Stimulated activated naive CD4-positive, alpha-beta T cell (primary cell): ENCODE measurements at places on chromosomes 4 and X.

- no peak for DNase-seq
Observed at GRCh38 chrX:100995469-100995868, 26.0 kb downstream of the ARL13A start.

GRCh38 chrX:29090811-29091210 lies 503.6 kb downstream of the IL1RAPL1 start:
- DNase-seq, result no peak

GRCh38 chr4:24557026-24558025 lies 27.0 kb downstream of the DHX15 start:
- peak; percentile 6 for DNase-seq

- DNase-seq, result no peak
Observed at GRCh38 chr4:32148111-32148666, 1428.0 kb downstream of the PCDH7 start.

- no peak for DNase-seq
Observed at GRCh38 chr4:1808851-1809753, 16.0 kb downstream of the FGFR3 start.

DNA sequence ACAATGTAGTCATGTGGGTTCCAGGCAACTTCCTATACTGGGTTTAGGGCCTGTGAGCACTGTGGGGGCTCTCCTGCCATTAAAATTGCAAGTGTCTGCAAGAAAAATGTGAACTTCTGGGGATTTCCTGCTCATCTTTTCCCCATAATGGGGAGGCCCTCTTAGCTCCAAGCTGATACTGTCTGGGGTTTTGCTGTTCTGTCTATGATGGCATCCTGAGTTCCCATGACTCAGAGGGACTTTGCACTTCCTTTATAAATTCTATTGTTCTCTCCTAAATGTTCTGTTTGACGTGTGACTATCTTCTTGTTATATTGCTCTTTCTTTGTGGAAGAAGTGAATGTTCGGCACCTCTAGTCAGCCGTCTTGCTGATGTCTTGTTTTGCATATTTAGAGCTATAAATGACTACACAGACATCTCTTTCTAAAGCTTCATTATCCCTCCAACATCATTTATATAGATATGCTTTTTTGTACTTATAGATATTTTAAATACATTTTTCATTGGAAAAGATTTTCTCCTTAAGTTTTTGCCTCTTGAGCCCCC lies 465.8 kb downstream of the NAF1 start:
- no peak for DNase-seq

- no peak for DNase-seq
Observed at GRCh38 chr4:172050911-172051310, 237.7 kb downstream of the GALNTL6 start.

GRCh38 chr4:52914051-52914605 lies 52.0 kb downstream of the RASL11B start:
- DNase-seq, result no peak

DNA sequence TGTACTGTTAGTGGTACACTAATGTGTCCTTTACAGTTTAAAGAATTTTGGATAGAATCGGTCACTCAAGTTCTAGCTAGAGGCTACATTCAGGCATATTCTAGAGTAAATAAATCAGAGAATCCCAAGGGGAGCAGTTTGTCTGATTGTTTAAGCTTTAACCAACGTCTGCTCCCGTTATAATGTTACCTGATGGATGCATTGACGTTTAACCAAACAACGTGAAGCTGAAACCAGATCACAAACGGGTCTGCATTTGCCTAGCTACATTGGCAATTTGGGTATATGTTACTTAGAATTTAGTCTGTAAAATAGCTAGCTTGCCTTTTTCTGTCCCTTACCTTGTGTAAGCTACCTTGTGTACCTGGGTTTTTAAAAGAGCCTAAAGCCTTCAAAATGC lies 1.6 kb downstream of the PI4K2B start:
- no peak for DNase-seq

DNA sequence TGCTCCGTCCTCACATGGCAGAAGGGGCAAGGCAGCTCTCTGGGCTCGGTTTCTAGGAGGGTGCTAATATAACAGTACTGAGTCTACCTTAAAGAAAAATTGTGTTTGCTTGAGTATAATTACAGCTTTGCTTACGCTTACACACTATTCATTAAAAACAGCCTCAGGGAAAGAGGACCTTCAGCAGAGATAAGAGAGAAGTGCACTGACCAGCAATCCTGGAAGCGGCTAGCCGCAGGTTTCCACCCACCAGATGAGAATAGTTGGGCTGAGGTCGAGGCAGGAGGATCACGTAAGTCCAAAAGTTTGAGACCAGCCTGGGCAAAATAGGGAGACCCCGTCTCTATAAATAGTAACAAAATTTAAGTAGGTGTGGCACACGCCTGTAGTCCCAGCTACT lies 15.2 kb upstream of the MRFAP1 start:
- no peak for DNase-seq

DNA sequence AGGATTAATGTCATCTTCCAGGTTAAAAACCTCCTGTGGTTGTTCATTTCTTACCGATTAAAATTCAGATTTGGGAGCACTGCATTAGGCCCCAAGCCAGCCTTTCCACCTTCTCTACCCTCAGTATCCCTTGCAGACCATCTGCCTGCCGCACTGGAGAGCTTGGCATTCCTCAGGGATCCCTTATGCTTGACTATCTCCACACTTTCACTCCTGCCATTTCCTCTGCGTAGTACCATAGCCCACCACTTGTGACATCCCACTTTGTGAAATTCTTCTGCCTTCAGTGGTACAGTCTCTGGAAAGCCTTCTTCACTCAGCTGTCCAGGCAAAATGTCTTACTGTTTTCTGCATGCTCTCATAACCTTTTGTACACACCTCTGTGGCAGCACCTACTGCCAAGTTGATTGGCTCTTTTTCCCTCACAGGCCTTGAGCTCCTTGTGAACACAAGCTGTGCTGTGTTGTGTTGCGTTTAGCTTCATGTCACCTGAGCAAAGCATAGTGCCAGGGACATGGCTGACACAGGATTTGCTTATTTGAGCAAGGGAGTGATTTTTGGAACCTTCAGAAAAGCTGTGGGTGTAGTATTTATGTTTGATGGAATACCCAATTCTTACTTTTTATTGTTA lies 156.4 kb downstream of the ARX start:
- no peak for DNase-seq

- no peak for DNase-seq
Observed at GRCh38 chr4:184417802-184418511, 56.4 kb downstream of the IRF2 start.
